ENCODE measurements at places on chromosomes 2 and 18. TPM values are rescaled to one million over a fixed set of nuclear protein-coding genes. Genes with fewer than 3 reads are reported as not detected.

RPRM gene
- total RNA-seq, result 0.15 TPM

GALNT14 gene
- 1.3 TPM for total RNA-seq

GPR35 gene
- total RNA-seq, result 3.0 TPM

ADI1 gene
- total RNA-seq, result 25.6 TPM

STRADB gene
- total RNA-seq, result 11.9 TPM

HOXD3 gene
- not detected for total RNA-seq

CDKL4 gene
- not detected for total RNA-seq

RELCH gene
- total RNA-seq, result 18.8 TPM

IL36G gene
- not detected for total RNA-seq

RAB6C gene
- total RNA-seq, result not detected

KRTCAP3 gene
- total RNA-seq, result 4.8 TPM

CHRND gene
- total RNA-seq, result not detected

KDM3A gene
- total RNA-seq, result 32.9 TPM

SCN3A gene
- total RNA-seq, result not detected

ITGB6 gene
- not detected for total RNA-seq

POU3F3 gene
- total RNA-seq, result not detected

HOXD10 gene
- not detected for total RNA-seq

Data from activated T-cell treated with anti-CD3 and anti-CD28 coated beads, Interleukin-2, amount 50 U/mL, for 4 hours (primary cell).